ENCODE measurements at places on chromosomes 1 and 21.
A peak's percentile ranks its signal among the peaks of the same experiment; 100 is the strongest.

DNA sequence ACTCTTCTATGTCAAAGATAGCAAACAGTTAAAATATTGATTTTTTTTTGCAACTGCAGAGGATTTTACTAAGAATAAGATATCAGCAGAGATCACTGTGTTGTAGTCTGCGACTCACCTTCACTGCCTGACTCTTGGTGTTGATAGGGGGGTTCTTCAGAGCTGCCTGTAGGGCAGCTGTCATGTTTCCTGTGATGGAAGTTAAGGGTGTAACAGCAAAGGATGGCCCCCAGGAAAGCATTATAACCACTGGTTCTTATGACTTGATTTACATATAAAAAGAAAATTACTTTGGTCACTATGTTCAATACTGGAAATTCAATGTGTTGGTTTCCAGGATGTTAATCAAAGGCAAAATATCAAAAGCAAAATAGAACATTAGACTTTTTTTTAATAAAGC, 2.6 kb downstream of the ARPC5 start:
- peak; percentile 18 for DNase-seq

- peak; percentile 9 for DNase-seq
These were observed 1.2 kb downstream of the OR2T1 start for GRCh38 chr1:248404024-248404423.

DNA sequence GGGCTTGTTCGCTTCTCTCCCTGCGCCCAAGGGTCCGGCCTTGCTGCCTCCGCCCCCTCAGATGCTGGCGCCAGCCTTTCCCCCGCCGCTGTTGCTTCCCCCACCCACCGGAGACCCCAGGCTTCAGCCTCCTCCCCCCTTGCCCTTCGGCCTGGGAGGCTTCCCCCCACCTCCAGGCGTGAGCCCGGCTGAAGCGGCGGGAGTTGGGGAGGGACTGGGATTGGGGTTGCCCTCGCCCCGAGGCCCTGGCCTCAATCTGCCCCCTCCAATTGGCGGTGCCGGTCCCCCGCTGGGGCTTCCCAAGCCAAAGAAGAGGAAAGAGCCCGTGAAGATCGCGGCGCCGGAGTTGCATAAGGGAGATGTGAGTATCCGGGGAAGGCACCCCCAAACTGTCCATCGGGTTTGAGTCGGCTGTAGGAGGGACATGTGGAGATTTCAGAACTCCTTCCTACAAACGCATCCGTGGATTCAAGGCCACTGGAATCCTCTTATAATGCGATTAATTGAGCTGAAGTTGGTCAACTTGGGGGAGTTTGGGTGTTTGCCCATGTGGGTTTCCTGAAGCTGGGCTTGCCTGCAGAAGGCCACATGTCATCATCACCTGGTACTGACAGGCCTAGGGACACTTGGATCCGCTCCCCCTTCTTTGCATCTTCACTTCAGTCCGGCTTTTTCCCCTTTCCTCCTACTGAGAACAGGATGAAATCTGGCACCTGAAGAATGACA, 707 bp downstream of the PRCC start:
- DNase-seq = peak; percentile 41

DNA sequence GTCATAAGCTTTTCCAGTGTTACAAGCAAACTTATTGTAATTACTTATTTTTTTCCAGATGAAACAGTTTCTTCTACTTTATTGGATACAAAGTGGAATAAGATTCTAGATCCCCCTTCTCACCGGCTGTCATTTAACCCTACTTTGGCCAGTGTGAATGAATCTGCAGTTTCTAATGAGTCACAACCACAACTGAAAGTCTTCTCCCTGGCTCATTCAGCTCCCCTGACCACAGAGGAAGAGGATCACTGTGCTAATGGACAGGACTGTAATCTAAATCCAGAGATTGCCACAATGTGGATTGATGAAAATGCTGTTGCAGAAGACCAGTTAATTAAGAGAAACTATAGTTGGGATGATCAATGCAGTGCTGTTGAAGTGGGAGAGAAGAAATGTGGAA, 95.5 kb downstream of the ZFYVE9 start:
- DNase-seq = no peak

DNA sequence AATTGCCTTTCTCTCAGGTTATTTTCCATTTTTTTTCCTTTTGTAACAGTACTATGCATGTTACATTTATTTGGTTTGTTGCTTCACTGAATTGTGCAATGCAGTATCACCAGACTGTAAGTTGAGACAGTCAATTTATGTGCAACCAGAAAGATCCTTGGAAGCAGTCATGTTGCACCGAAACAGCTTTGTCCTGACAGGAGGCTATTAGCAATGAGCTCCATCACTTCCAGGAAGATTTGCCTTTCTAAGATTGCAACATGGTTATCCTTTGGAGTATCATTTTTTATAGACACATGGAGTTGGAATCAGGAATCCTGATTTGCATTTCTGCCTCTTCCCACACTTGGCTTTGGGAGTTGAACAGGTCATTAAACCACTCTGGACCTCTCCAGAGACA, 84.5 kb upstream of the ST6GALNAC5 start:
- DNase-seq = no peak

DNA sequence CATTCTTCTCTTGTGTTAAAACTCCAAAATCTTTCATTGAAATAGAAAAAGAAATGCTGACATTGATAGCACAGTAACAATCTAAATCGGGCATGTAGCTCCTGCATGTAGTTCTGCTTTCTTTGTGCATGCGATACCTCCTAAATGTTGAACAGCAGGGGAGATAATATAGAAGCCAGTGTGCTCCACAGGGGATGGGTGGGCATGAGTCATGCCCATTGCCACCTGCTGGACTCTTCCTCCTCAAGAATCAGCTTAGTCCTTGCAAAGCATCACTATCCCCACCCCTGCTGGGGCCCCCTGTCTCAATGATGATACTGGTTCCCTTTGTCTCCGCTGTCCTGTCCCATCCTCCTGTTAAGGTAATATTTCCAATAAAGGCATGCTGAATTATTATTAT, 203.0 kb downstream of the RWDD3 start:
- DNase-seq = no peak

DNA sequence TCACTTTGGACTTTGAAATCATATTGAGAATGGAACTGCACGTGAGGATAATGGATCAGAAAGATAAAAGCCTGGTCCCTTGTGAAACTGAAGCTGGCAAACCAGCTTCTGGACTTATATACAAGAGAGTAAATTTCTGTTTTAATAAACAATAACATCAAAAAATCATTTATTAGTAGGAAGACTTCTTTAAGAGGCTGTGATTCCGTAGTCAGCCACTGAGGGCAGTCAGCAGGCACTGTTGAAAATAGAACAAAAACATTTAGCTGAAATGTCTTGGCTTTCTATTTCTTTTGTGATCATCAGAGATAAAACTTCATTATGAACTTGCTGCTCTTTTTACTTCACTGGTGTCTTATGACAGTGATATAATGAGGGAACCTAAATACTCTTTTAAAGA, 489.4 kb downstream of the PCP4 start:
- no peak for DNase-seq

- no peak for DNase-seq
These were observed 24.9 kb upstream of the TENT5B start for GRCh38 chr1:27037518-27037917.

- DNase-seq = peak; percentile 14
These were observed 37.2 kb downstream of the NUP210L start for GRCh38 chr1:154117642-154118041.

GRCh38 chr1:87805666-87806378, 477.1 kb downstream of the LMO4 start:
- peak; percentile 17 for DNase-seq

GRCh38 chr1:22755641-22756040, 45.0 kb downstream of the EPHB2 start:
- no peak for DNase-seq

DNA sequence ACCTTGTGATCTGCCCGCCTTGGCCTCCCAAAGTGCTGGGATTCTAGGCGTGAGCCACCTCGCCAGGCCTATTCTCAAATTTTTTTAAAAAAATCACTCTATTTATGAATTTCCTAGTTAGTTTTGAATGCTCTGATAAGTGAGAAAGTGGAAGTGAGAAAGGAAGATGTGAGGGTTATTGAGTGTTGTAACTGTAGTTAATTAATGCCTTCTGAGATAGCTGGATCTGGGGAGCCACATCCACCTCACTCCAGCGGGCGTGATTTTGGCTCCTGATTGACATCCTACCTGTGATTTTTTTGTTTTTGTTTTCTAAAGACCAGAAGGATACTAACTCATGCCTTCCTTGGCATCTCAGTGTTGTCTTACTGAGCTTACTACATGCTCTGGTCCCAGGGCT, 65.6 kb downstream of the ST3GAL3 start:
- DNase-seq = no peak

GRCh38 chr1:206898915-206899431, 1.7 kb downstream of the IL24 start:
- DNase-seq = no peak

- DNase-seq = no peak
These were observed at the start of gene DNMT3L for GRCh38 chr21:44261675-44262295. Gene DNMT3L, minus strand, starts transcription at chr21:44261897. Its CDS starts 638 bp downstream, at chr21:44261259.

- no peak for DNase-seq
These were observed 228.4 kb downstream of the DAB1 start for GRCh38 chr1:57195436-57195941.

DNA sequence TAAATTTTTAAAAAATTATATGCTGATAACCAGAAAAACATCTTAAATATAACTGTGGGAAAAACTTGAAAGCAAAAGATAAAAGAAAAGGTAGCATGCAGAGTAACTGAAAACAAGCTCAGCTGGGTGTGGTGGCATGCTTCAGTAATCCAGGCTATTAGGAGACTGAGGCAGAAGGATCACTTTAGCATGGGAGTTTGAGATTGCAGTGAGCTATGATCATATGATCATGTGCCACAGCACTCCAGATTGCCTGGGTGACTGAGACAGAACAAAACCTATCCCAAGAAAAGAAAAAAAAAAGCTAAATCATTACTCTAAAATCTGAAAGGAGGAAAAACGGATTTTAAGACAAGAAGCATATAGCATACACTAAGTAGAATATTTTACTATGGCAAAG, 1624.0 kb downstream of the AMY1C start:
- DNase-seq = no peak

- no peak for DNase-seq
These were observed 35.2 kb downstream of the GORAB start for GRCh38 chr1:170567214-170567613.

DNA sequence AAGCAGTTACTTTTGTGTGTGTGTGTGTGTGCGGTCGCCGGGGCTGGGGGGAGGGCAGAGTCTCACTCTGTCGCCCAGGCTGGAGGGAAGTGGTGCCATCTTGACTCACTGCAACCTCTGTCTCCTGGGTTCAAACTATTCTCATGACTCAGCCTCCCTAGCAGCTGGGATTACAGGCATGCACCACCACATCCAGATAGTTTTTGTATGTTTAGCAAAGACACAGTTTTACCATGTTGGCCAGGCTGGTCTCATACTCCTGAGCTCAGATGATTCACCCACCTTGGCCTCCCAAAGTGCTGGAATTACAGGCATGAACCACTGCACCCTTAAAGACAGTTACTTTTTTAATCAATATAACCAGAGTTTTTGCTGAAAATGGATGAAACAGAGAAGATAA, 207.0 kb downstream of the PTPRC start:
- DNase-seq = no peak

GRCh38 chr1:176066709-176067108, 140.4 kb downstream of the COP1 start:
- no peak for DNase-seq

DNA sequence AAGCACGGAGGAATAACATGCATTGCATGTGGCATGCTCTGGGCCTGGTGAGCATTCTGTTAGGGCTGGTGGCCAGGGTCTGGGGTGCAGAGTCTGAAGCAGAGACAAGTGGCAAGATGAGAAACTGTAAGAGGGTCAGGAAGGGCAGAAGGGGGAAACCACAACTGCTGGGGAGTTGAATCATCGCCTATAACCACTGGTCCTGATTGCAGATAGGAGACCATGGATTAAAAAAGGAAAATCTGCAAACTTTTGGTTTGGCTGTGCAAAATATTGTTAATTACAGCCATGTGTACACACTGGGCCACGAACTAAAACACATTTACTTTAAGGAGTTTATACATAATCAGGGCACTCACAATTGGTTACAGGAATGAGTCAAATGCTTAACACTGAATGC, 76.6 kb downstream of the TGFBR3 start:
- DNase-seq = no peak

- DNase-seq = no peak
These were observed 4.7 kb upstream of the FTCD start for GRCh38 chr21:46159841-46160656.

DNA sequence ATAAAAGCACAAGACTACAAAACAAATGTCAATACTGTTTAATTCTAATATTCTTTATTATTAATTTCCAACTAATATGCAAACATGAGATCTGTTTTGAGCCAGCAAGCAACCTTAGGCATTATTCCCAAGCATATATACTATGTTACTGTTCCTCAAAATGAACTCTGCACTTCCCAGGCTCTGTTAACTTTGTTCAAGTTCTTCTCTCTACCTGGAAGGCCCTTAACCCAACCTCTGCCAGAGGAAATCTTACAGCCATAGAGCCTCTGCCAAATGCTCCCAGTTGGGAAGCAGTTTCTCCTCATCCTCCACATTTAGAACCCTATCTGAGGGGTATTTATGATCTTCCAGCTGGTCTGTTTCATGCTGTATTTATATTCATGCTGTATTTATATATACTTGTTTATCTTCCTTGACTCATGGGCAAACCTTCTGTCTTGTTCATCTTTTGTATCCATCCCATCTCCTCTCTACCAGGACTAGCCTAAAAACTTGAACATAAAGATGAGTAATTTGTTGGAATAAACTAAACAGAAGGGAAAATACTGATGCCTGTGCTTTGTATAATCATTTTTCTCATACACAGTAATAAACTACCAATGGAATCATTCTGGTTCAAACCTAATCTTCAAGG, 5.3 kb downstream of the IVNS1ABP start:
- DNase-seq = no peak

DNA sequence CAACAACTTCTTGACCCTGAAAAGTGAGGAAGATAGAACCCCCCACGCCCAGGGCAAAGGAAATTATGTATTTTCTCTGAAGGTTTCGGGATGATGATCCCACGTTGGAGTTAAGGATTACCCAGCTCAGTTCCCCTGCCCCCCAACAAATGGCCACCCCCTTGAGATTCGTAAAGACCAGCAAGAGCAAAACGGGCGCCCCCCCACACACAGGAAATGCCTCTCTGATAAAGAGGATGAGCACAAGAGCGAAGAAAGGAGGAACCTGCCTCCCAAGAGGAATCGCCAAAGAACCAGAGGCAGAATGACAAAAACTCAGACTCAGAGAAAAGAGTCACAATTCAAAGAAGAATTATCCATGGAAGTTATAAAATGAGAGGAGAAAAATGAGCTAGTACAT, 576.9 kb downstream of the MATN1 start:
- DNase-seq = no peak

- DNase-seq = peak; percentile 55
These were observed 47.9 kb downstream of the DDAH1 start for GRCh38 chr1:85417017-85417416.

DNA sequence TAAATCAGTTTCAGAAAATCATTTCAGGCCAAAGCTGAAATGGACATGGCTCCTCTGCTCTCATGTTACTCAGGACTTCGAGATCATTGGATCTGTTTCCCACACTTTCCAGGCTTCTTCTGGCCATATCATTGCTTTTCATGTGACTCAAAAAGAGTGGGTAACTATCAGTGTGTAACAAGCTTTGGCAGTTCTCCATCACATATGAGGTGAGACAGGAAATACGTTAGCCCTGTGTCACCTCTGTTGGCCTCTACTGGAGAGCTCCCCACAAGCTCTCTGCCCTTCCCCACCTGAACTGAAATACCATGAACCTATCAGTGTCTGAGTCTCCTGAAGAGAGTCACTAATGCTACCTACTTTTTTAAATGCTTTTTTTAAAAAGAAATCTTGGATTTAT, 128.2 kb downstream of the LBR start:
- DNase-seq = no peak

- DNase-seq = no peak
These were observed 74.7 kb downstream of the LHX8 start for GRCh38 chr1:75208862-75209261.

All from iPS-NIHi11 (cell line).